HEK293T (cell line): ENCODE measurements at places on chromosomes 3 and 15.

DNA sequence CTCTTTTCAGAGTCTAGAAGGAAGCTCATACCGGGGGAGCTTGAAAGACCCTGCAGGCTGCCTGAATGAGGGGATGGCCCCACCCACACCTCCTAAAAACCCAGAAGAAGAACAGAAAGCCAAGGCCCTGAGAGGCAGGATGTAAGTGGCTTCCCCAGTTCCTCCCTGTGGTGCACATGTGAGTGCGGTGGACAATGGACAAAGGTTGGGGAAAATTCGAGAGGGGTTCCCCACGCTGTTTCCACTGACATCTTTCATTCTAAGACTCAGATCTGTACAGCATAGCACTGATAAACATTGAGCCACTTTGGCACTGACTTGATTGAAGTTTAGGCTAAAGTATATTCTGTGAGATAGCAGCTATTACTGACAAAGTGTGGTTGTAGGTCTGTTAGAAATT, 79.5 kb upstream of the UMPS start:
- no peak for DNase-seq

DNA sequence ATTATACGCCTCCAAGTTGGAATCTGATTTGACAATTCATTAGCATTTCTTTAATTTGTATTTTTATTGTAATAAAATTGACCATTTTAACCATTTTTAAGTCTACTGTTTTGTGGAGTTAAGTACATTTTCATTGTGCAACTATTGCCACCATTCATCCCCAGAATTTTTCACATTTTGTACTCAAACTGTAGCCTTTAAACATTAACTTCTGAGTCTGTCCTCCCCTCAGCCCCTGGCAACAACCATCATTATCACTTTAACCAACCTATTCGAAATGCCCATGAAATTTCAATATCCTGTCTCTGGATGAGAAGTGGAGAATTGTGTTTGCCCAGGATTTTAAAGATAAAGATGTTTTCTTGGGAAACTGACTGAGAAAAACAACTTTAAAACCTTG, 27.7 kb downstream of the IL1RAP start:
- DNase-seq, result no peak

- no peak for DNase-seq
These were observed 87.4 kb downstream of the BCHE start for GRCh38 chr3:165749821-165750220.

GRCh38 chr3:184717399-184717983, 5.6 kb upstream of the MAGEF1 start:
- no peak for DNase-seq

- no peak for DNase-seq
These were observed 3.5 kb upstream of the PP2D1 start for GRCh38 chr3:20015525-20015924.

DNA sequence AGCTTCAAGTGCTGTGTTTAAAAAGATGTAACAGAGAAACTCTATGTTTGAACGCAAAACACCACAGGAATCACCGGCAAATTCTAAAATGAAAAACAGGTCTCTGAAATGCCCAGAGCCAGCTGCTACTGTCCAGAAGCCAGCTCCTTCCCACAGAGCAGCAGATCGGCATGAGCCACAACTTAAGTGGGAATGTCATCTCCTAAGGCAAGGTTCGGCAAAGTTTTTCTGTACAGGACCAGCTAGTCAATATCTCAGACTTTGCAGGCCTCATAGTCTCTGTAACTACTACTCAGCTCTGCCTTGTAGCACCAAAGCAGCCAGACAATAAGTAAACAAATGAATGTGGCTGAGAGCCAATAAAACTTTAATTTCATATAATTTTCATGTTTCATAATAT, 4.9 kb downstream of the PLOD2 start:
- DNase-seq, result no peak

GRCh38 chr15:96273317-96274086, 57.0 kb upstream of the NR2F2 start:
- peak; percentile 26 for DNase-seq

- no peak for DNase-seq
These were observed 8.5 kb downstream of the MINDY2 start for GRCh38 chr15:58779554-58779953.

- no peak for DNase-seq
These were observed 90.6 kb upstream of the RNF7 start for GRCh38 chr3:141647562-141647915.

DNA sequence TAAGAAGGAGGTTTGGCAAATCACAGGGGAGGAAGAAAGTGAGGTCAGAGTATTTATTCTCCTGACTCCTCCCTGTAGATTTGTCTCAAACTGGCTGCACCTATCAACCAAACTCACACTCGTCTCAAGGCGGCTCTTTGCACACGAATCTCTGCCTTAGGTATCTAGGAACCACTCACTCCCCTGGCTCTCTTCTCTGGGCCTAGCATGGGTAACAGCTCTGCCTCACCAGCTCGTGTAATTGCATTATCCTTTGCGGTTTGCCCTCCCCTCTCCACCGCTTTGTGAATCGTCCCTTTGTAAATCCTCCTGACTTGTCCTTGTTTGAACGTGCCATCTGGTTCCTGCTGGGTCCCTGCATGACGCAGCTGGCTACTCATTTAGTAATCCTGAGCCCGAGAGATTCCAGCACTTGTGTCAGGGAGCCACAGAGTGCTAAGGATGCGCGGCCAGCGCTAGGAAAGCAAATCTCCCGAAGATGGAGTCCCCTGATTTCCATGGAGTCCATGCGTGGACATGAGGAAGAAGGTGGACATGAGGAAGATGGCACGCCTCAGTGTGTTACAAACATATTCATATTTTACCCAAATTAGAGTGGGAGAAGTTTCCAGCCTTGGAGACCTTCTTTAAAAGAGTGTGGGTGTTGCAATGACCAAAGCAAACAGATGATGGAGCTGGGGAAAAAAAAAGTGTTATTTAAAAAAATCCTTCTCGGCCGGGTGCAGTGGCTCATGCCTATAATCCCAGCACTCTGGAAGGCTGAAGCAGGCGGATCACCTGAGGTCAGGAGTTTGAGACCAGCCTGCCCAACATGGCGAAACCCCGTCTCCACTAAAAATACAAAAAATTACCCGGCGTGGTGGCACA, 26.7 kb downstream of the NRROS start:
- DNase-seq, result no peak

GRCh38 chr3:27507515-27508266, 23.5 kb upstream of the SLC4A7 start:
- DNase-seq, result no peak

- DNase-seq, result no peak
These were observed 150.7 kb downstream of the CADPS start for GRCh38 chr3:62724503-62724902.

GRCh38 chr3:129662191-129662608, 55.7 kb upstream of the PLXND1 start:
- DNase-seq, result no peak

GRCh38 chr15:74843891-74844299, 939 bp upstream of the ULK3 start:
- no peak for DNase-seq

DNA sequence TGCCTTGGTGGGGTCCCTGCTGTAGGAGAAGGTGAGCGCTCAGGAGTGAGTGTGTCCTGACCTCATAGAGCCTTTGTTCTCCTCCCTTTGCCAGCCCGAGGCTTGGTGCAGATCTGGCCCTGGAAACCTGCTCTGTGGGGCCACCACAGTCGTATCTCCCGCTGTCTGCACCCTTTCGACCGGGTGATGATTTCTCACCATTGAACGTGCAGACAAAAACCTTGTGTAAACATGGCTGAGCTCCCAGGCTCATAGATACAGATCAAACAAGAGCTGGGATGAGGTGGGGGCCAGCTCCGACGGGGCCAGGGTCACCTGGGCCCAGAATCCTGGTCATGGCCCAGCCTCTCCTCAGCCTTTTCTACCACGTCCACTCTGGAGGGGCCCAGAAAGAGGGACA, 34.6 kb upstream of the ESYT3 start:
- DNase-seq, result no peak

DNA sequence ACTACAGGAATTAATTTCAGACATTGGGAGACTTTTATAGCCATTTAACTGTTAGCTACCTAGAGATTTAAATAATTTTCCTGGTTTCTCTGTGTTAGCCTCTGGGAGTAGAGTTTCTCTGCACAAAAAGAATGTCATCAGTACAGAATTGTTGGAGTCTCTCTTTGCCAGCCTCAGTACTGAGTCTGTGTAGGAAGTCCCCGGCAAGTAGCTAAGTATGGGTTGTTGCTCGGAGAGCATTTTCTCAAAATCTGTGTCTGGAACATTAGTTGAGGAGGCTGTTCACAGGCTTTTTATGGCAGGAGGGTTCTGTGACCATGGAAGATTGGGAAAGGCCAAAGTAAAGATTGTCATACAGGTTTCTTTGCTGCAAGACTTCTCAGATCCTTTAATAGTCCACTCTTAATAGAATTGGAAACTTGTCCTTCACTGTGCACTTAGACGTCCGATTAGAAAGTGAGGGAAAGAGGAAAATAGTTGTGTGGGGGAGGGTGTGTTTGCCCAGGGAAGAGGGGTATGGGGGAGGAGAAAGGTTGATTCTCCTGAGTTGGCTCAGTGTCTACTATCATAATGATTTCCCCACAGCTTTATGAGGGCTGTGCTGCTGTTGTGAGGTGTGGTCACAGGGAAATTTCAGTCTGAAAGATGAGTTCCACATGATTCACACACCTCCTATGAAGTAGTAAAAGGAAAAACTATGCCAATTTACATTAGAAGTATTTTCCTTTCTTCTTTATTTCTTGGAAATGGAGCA, 207.1 kb downstream of the PTPRG start:
- no peak for DNase-seq

GRCh38 chr3:56998076-56998529, 62.4 kb upstream of the SPATA12 start:
- DNase-seq, result no peak

DNA sequence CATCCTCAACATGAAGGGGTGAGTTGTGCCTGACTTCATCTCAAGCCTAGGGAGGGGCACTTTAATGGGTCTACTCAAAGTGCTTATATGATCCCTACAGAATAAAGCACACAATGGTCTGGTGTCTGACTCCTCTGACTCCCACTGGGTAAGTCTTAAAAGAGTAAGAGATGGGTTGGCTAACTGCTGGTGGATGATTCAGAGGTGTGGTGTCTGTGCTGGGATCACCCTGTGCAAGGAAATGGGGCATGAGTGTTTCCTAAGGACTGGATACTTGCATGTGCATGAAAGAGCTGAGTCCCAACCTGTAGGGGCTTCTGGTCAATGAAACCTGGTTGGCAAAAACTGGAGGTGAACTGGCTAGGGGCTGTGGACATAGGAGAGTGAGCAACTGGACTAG, 158.8 kb downstream of the IL20RB start:
- no peak for DNase-seq

- no peak for DNase-seq
These were observed 296.0 kb downstream of the MEX3B start for GRCh38 chr15:81749716-81750375.

- no peak for DNase-seq
These were observed 58.9 kb upstream of the ULK4 start for GRCh38 chr3:42020684-42021307.

DNA sequence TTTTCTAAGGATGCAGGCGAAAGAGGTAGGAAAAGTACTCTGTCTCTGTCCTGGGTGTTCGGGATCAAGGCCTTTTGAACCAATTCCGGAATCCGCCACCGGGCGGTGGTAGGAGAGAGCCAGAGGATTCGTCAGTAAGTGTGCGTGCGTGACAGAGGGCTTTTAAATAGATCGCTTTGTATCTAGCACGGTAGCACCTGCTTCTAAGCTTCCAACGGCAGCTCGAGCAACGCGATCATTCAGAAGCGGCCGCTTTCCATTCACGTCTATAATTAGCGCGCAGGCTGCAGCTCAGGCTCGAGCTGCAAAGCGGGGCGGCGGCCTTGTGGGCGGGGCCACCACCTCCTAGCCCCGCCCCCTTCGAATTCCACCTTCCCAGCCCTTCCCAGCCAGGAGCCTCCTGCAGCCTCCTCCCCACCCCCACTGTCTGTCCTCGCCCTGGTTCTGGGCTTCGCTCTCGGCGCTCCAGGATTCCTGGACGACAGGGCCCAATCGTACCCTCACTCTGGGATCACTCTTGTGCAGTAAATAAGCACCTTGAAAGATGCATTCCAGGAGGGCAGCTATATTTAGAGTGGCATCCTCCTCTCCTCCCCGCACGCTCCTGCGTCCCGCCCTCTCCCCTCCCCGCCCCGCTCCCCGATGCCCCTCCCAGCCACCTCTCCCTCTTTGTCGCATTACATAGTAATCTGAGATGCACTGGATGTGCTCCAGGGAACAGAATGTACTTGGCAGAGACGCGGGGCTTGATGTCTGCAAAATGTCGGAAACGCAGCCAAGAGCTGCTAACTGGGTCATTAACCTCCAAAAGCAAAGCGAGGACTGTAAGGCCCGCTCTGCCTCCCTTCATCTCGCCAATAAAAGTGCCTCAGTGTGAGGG, 224.1 kb upstream of the TPRG1 start:
- peak; percentile 79 for DNase-seq

- DNase-seq, result no peak
These were observed 1.6 kb downstream of the IMPDH2 start for GRCh38 chr3:49027634-49028033.

DNA sequence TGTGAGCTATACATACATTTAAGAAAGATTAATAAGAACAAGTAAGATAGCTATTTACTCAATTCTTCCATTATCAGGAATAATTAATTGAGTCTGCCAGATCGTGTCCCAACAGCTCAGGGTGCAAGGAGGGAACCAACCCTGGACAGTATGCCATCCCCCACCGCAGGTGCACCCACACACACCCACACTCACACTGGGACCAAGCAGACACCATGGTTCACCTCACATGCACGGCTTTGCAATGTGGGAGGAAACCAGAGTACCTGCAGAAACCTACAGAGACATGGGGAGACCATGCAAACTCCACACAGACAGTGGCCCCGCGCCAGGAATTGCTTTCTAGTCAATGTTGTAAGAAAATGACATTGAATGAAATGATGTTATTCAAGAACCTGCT, 20.0 kb upstream of the TJP1 start:
- DNase-seq, result no peak

- no peak for DNase-seq
These were observed 66.0 kb downstream of the CGNL1 start for GRCh38 chr15:57442335-57442734.

DNA sequence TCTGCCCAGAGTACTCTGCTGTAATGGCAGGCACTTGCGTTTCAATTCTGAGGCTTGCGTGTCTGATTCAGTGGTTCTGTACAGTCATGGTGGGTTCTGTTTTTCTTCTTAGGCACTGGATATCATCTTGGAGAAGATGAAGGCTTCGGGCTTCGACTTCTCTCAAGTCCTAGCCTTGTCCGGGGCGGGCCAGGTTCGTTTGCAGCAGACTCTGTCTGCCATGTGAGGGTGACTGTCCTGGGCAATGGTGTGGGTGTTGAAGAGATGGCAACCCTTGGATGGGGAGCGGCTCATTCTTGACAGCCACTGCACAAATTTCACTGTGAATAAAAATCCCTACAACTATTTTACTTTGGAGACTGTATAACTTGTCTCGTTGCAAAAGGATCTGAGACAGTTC, 16.2 kb downstream of the XYLB start:
- DNase-seq, result no peak
